ENCODE measurements at places on chromosomes 4 and X.

DNA sequence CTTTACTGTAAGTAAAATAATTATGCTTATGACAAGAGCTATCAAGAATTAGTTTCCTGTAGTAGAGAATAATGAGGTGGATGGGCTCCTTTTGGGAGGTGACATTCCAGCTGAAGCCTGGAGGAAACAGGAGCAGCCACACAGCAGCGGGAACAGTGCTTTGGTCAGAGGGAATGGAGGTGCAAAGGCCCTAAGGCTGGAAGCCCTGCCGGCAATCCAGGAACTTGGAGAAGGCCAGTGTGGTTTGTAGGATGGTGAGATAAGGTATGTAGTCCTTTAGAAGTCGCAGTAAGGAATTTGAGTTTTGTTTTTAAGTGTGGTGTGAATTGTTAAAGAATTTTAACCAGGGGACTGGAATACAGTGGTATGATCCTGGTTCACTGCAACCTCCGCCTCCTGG, 8.1 kb downstream of the TMEM131L start:
- DNase-seq = no peak

DNA sequence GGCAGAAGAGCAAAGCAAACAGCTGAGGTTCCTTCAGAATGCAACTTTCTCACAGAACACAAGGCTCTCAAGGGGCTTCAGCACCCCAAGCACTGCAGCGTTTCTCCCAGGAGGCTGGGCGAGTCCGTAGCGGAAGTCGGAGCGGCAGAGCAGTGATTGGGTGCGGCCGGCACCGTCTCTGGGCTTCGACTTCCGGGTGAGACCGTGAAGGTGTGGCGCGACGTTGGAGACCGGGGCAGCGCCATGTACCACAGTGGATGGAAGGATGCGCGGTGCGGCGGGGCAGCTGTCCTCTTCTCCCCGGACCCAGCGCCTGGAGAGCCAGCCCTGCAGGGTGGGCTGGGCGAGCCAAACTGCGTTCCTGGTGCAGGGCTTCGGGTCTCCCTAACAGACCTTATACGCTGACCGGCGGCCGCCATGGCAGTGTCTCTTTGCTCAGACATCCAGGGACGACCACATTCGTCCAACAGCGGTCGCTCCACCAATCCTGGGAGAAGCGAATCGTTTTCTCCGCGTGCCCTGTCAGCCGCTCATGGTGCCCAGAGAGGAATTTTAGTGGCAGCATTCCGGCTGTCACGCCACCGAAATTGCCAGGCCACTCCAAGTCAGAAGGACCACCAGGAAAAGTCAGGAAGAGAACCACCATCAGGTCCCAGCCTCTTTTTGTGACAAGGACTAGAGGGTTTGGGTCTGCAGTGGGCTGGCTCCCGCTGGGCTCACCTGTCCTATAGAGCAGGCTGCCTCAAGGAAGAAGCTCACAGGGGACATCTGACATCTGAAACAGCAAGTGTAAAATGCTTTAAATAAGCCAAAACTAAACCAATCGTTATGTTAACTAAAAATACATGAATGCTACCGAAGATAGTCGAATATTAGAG, 20.5 kb downstream of the TRIM61 start:
- DNase-seq = peak; percentile 64

DNA sequence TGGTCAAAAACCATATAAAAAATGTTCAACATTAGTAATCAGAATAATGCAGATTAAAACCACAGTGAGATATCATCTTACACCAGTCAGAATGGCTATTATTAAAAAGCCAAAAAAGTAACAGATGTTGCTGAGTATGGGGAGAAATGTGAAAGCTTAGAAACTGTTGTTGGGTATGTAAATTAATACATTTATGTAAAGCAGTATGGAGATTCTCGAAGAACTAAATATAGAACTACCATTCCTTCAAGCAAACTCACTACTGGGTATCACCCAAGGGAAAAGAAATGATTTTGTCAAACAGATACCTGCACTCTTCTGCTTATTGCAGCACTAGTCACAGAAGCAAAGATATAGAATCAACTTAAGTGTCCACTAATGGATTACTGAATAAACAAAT, 576.4 kb upstream of the EPHA5 start:
- DNase-seq = no peak

- DNase-seq = no peak
These were observed 77.1 kb downstream of the SLC9A7 start for GRCh38 chrX:46681849-46682248.

DNA sequence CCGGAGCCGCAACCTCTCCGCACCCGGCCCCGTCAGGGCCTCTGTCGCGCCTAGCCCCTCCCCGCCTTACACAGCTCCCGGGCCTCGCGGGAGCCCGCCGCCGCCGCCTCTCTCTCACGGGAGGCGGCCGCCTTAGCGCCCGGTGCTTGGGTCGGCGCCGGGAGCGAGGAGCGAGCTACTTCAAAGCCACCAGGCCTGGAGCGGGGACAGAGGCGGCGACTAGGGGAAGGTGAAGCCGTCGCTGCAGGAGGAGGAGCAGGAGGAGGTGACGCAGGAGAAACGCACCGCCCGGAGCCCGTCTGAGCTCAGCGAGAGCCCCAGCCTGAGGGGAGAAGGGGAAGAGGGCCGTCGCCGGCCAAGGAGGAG, 250 bp downstream of the USP9X start:
- no peak for DNase-seq

DNA sequence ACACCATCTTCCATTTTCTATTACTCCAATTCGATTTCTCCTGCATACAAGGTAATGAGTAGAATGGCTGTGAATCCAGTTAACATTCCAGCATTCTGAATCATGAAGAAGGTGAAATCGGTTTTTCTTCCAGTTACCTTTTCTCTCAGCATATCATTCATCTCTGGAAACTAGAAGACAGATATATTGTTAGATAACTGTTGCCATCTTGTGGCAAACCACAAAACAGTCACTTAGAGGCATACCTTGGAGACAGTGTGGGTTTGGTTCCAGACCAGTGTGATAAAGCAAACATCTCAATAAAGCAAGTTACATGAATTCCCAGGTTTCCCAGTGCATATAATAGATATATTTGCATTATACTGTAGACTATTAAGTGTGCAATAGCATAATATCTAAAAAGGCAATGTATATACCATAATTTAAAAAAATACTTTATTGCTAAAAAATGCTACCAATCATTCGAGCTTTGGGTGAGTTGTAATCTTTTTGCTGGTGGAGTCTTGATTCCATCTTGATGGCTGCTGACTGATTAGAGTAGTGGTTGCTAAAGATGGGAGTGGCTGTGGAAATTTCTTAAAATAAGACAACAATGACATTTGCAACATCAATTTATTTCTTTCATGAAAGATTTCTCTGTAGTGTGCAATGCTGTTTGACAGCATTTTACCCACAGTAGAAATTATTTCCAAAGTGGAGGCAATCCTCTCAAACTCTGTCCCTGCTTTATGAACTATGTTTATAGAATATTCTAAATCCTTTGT, 82.1 kb downstream of the SLC39A8 start:
- DNase-seq = peak; percentile 20

DNA sequence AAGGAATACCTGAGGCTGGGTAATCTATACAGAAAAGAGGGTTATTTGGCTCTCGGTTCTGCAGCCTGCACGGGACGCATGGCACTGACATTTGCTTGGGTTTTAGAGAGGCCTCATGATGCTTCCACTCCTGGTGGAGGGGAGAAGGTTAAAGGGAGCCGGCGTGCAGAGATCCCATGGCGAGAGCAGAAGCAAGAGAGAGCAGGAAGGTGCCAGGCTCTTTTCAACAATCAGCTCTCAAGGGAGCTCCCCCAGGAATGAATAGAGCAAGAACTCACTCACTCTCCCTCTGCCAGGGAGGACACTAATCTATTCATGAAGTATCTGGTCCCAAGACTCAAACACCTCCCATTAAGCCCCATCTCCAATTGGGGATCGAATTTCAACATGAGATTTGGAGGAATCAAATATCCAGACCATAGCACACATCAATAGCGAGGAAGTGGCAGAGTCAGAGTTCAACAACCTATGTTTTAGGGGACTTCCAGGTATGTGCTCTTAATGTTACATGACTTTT, 109.8 kb downstream of the SORBS2 start:
- no peak for DNase-seq

GRCh38 chrX:37946197-37946596, 60.2 kb upstream of the SYTL5 start:
- DNase-seq = no peak

DNA sequence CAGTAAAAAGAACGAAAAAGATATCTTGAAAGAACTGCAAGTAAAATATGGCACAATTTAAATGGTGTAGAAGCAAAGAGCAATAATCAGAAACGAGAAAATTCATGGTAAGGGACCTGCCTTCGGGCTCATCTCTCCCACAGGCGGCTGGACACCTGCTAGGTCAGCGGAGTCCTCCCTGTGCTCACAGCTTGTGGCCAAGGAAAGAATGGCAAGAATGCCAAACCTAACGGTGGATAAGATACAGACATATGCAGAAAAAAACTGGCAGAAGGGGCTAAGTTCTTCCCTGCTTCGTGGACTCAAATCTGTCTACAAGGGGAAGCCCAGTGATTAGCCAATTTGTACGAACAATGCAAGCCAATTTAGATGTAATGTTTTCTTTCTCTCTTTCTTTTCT, 152.1 kb upstream of the VCX start:
- no peak for DNase-seq

GRCh38 chr4:177427192-177427591, 15.0 kb downstream of the AGA start:
- DNase-seq = no peak

- no peak for DNase-seq
These were observed 15.2 kb downstream of the LINC00632 start for GRCh38 chrX:140724736-140725135.

GRCh38 chr4:53889326-53890055, 174.9 kb downstream of the CHIC2 start:
- DNase-seq = no peak

GRCh38 chr4:139556071-139556723, at the start of gene SETD7:
SETD7 (minus strand) TSS chr4:139556219; CDS start chr4:139556137, 82 bp downstream.
- peak; percentile 51 for DNase-seq

- no peak for DNase-seq
These were observed 14.3 kb upstream of the FAM241A start for GRCh38 chr4:112130906-112131305.

- DNase-seq = no peak
These were observed 45.2 kb upstream of the CLCN4 start for GRCh38 chrX:10111364-10112148.

DNA sequence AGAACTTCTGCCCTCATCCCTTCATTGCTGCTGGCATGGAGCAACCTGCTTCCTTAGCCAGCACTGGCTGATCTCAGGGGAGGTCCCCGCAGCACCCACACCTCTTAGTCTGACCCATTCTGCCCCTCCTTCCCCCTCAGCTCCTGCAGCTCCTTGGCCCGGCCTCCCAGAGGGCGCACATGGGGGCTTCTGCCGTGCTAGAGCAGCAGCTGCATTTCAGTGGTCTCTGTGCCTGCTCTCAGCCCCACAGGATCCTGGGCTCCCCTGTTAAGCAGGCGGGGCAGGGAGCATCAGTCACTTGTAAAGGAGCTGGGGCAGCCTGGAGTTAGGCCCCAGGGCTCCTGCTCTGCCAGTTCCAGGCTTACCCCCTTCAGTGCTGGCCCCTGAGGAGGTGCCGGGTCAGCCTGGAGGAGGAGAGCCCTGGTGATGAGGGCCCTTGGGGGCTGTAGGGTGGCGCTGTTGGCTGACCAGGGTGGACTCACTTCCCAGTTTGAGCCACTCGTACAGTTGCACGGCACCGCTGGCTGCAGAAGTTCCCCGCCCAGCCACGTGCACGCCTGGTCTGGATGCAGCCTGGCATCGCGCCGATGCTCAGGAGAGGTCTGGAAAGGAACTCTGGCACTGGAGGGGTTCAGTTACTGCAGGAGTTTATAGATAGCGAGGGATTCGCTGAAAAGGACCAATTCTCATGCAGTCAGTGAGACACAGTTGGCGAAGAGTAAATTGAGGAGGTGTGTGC, 85.1 kb upstream of the PSAPL1 start:
- no peak for DNase-seq

- DNase-seq = no peak
These were observed 107.6 kb upstream of the FAM9B start for GRCh38 chrX:9141496-9141895.

- DNase-seq = no peak
These were observed 11.1 kb downstream of the CENPU start for GRCh38 chr4:184722798-184723197.

GRCh38 chr4:27624749-27625148, 764.1 kb downstream of the STIM2 start:
- DNase-seq = no peak

DNA sequence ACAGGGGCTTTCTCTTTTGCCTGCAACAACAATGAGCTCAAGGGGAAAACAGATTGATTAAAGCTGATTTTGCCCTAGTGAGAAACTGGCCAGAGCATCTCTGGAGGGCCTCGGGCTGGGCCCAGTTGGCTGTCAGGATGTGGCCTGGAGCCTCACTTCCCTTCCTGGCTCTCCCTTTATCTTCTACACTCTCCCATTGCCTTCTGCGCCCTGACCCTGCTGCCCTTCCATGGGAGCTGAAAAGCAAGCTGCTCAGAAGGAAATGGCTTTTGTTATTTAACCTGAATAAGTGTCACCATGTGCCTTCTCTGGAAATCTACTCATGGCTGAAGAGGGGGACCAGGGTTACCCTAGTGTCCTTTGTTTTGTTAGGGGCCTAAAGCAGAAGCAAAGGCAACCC, 43.8 kb downstream of the NHSL2 start:
- DNase-seq = no peak

DNA sequence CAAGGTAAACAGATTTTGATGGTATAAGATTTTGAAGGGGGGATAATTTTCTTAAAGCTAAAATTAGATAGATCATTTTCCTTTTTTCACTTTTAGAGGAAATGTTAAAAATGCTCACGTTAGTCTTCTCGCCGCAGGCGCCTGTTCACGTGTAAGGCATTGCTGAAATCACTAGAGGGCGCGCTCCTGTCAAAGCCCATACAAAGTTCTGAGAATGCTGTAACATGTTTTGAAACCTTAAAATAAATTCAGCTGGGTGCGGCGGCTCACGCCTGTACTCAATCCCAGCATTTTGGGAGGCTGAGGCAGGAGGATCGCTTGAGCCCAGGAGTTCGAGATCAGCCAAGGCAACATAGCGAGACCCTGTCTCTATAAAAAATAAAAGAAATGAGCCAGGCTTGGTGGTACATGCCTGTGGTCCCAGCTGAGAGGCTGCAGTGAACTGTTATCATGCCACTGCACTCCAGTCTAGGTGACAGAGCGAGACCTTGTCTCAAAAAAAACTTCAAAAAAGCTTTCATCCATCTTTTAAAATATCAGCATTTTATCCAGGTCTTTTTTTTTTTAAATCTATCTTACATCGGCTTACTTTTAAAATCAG, 138.0 kb downstream of the RBMX2 start:
- DNase-seq = no peak

DNA sequence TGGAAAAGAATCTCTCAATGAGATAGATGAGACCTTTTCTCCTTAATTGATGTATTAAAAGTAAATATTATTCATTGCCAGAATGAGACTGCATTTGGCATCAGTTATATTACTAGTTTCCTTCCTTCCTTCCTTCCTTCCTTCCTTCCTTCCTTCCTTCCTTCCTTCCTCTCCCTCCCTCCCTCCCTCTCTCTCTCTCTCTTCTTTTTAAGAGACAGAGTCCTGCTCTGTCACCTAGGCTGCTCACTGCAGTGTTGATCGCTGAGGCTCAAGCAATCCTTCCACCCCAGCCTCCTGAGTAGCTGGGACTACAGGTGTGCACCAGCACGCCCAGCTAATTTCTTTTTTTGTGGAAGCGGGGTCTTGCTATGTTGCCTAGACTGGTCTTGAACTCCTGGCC, 50.4 kb upstream of the ARX start:
- DNase-seq = no peak

GRCh38 chr4:60822986-60823385, 377.1 kb upstream of the ADGRL3 start:
- no peak for DNase-seq

Measured in NCI-H1930 (cell line).